Activated CD4-positive, alpha-beta T cell treated with anti-CD3 and anti-CD28 coated beads, Interleukin-2, amount 10 ng/mL, durations not matched to agents 24 days and 14 days (primary cell): ENCODE measurements at places on chromosomes 2 and 18. TPM values are rescaled to one million over a fixed set of nuclear protein-coding genes. Genes with fewer than 3 reads are reported as not detected.

- no peaks in the 10 kb centered on the region for H3K4me1 ChIP-seq
- H3K27me3 ChIP-seq = no peaks in the 10 kb centered on the region
- H3K4me3 ChIP-seq = no peak overlapping the region
- no peak overlapping the region for H3K27ac ChIP-seq
Observed at GRCh38 chr2:100895402-100895801, 75.5 kb downstream of the NPAS2 start.

GRCh38 chr18:33873112-33873511 lies 295.1 kb downstream of the ASXL3 start:
- H3K27me3 ChIP-seq = no peaks in the 10 kb centered on the region
- no peaks in the 10 kb centered on the region for H3K36me3 ChIP-seq
- H3K27ac ChIP-seq = no peak overlapping the region
- H3K4me1 ChIP-seq = no peaks in the 10 kb centered on the region
- DNase-seq = no peak

- peaks cover 4% of the 10 kb centered on the region for H3K4me1 ChIP-seq
- no peak overlapping the region for H3K4me3 ChIP-seq
- H3K27ac ChIP-seq = no peak overlapping the region
- DNase-seq = no peak
Observed at GRCh38 chr2:223877721-223878410, 40.5 kb upstream of the AP1S3 start.

- no peak overlapping the region for H3K4me3 ChIP-seq
- no peaks in the 10 kb centered on the region for H3K4me1 ChIP-seq
- DNase-seq = no peak
- H3K27me3 ChIP-seq = no peaks in the 10 kb centered on the region
- no peak overlapping the region for H3K27ac ChIP-seq
Observed at GRCh38 chr2:106758901-106759497, 127.0 kb downstream of the ST6GAL2 start.

DNA sequence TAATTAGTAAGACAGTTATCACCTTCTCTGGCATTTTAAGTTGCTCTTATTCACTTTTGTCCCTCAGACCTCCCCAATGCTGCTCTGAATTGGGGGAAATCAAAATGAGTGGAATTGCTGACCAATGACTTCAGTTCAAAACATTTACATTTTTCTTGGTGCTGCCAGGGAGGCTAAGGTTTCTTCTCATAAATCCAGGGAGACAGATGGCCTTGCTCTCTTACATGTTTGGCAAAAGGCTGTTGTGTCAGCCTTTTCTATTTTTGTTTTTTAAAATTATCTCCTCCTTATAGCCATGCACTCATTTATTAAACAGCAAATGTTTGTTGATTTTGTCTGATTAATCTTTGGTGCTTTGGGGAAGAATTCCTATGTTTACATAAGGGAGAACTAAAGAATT lies 82.0 kb downstream of the GALNT13 start:
- no peak overlapping the region for H3K4me3 ChIP-seq
- H3K4me1 ChIP-seq = no peaks in the 10 kb centered on the region
- no peaks in the 10 kb centered on the region for H3K27me3 ChIP-seq
- H3K36me3 ChIP-seq = no peaks in the 10 kb centered on the region

DNA sequence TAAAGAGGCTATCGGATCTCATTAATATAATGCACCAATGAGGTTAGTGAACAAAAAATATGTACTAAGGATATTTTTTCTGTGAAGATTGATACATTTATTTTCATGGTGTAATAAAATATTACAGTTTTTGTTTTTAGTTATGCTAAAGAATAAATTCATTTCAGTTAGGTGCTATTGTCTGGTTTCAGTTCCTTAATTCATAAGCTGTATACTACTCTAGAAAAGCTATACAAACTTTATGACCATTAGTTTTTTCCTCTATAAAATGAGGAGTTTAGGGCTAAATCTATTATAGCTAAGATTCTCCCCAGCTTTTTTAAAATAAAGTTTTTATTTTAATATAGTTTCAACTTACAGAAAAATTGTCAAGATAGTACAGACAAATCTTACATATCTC lies 1311.7 kb upstream of the NXPH2 start:
- no peak overlapping the region for H3K4me3 ChIP-seq
- no peaks in the 10 kb centered on the region for H3K36me3 ChIP-seq
- H3K27me3 ChIP-seq = no peaks in the 10 kb centered on the region

DNA sequence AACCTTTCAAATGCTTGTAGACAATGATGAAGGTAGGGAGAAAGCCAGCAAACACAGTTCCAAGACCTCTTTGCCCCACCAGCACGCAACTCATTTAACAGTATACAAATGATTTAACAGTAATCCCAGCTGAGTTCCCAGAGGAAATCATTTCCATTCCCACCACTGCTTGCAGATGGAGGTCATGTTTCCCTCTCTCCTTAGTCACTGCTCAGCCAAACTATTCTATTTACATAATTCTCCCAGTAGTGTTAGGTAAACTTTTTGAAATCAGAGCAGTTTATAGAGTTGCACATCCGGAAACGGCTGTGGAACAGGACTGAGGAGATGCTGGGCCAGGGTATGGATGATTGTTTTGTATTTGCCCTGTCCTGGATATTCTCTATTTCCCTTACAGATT lies 328.5 kb downstream of the FIGN start:
- no peaks in the 10 kb centered on the region for H3K36me3 ChIP-seq
- H3K27ac ChIP-seq = no peak overlapping the region
- H3K4me3 ChIP-seq = no peak overlapping the region
- H3K4me1 ChIP-seq = no peaks in the 10 kb centered on the region
- no peaks in the 10 kb centered on the region for H3K27me3 ChIP-seq

The TBR1 gene
- total RNA-seq = 0.16 TPM in 1 of 2 replicates, not detected in the other

GRCh38 chr2:21047141-21048009 lies 3.5 kb upstream of the APOB start:
- DNase-seq = no peak
- H3K27ac ChIP-seq = no peak overlapping the region
- no peak overlapping the region for H3K4me3 ChIP-seq
- H3K27me3 ChIP-seq = peaks cover 11% of the 10 kb centered on the region
- peaks cover 4% of the 10 kb centered on the region for H3K4me1 ChIP-seq

The PLEKHM3 gene
- total RNA-seq = 5.8 and 6.6 TPM in 2 replicates

DNA sequence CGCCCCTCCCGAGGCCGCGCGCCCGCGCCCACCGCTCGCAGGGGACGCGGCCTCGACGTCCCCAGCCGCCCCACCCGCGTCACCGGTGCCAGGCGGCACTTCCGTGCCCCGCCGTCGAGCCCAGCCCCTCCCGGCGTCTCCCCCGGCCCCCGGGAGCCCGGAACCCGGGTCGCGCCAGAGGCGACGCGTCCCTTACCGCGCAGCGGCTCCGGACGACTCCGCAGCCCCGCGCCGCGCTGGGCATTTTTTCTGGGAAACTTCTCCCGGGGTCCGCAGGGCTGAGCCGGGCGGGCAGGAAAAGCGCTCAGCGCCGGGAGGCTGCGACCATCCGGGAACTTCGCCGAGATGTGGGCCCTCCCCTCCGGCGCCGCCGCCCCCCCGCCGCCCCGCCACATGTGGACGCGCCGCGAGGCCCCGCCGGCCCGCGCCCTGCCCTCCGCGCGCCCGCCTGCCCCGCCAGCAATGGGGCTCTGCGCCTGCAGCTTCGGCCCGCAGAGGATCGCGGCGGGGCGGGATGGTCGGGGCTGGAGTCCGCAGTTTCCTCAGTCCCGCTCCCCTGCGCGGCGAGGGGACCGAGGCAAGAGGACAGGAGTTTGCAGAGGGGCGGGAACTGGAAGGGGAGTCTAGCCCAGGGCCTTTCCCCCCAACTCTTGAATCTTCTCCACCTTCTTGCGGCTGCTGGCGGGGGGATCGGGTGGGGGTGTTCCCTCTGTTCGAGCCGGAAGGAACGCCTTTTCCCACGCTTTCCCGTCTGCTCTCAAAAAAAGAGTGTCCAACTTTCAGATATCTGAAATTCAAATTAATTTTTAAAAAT lies 81.5 kb downstream of the CHRNA1 start:
- H3K36me3 ChIP-seq = peaks cover 14% of the 10 kb centered on the region
- DNase-seq = peak; percentile 89
- H3K4me1 ChIP-seq = peaks cover 50% of the 10 kb centered on the region
- peak overlapping the region; percentile 97 for H3K27ac ChIP-seq

The DSC2 gene
- total RNA-seq = not detected in 2 replicates

GRCh38 chr18:22223254-22223964 lies 54.0 kb downstream of the GATA6 start:
- H3K4me1 ChIP-seq = no peaks in the 10 kb centered on the region
- H3K4me3 ChIP-seq = no peak overlapping the region
- DNase-seq = no peak

DNA sequence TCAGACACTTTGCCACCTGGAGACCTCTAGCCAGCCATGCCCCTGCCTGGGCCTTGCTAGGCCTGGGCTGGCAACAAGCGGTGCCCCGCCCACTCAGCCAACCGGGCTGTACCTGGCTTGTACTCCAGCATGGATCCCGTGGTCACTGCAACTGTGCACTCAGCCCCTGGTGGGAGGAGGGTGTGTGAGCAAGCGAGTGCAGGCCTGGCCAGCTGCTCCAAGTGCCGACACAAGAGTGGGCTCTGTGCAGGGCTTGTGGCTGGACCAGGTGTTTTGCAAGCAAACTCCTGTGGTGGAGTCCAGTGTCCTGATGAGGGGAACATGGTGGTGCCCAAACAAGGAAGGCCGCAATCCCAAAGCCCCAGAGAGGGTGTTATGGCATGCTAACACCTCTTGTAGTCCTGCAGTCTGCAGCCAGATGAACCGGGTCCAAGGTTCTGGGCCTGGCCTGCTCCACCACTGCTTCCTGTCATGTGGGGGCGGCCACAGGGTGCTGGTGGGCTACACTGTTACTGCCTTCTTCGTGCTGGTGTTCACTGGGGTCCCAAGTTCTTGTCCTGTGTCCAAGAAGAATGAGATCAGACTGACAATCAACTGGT lies 60.1 kb upstream of the CD28 start:
- DNase-seq = no peak
- peaks cover 13% of the 10 kb centered on the region for H3K4me1 ChIP-seq
- no peak overlapping the region for H3K4me3 ChIP-seq
- no peaks in the 10 kb centered on the region for H3K27me3 ChIP-seq
- H3K36me3 ChIP-seq = no peaks in the 10 kb centered on the region

The GREB1 gene
- total RNA-seq = 0.05 and 0.24 TPM in 2 replicates
